ENCODE measurements at places on chromosomes 12 and 14. TPM values are rescaled to one million over a fixed set of nuclear protein-coding genes. Genes with fewer than 3 reads are reported as not detected.

KLRB1 gene
- total RNA-seq = not detected

YLPM1 gene
- total RNA-seq = 82.2 TPM

RIPK3 gene
- total RNA-seq = not detected

RND1 gene
- 9.5 TPM for total RNA-seq

NID2 gene
- 6.6 TPM for total RNA-seq

FAM90A1 gene
- total RNA-seq = 0.09 TPM

KRT6C gene
- not detected for total RNA-seq

RHEBL1 gene
- total RNA-seq = 4.1 TPM

LALBA gene
- total RNA-seq = not detected

MYF5 gene
- not detected for total RNA-seq

KRT77 gene
- total RNA-seq = not detected

LTB4R gene
- 9.2 TPM for total RNA-seq

DICER1 gene
- 59.4 TPM for total RNA-seq

C3AR1 gene
- not detected for total RNA-seq

LTB4R2 gene
- 13.4 TPM for total RNA-seq

REP15 gene
- 1.3 TPM for total RNA-seq

CLEC6A gene
- total RNA-seq = 0.17 TPM

TRIAP1 gene
- 70.4 TPM for total RNA-seq

FAR2 gene
- 22.1 TPM for total RNA-seq

OTUB2 gene
- 3.6 TPM for total RNA-seq

DHRS2 gene
- 0.66 TPM for total RNA-seq

TMEM117 gene
- total RNA-seq = 1.7 TPM

APOF gene
- total RNA-seq = not detected

CFAP54 gene
- total RNA-seq = 0.24 TPM

LRTM2 gene
- total RNA-seq = not detected

PWP1 gene
- total RNA-seq = 49.7 TPM

OR6C2 gene
- not detected for total RNA-seq

TAS2R19 gene
- total RNA-seq = 2.6 TPM

EPYC gene
- not detected for total RNA-seq

CDH24 gene
- total RNA-seq = 16.9 TPM

CABP1 gene
- 3.1 TPM for total RNA-seq

A2M gene
- 1.2 TPM for total RNA-seq

POLE2 gene
- total RNA-seq = 25.7 TPM

ACVRL1 gene
- not detected for total RNA-seq

DGLUCY gene
- total RNA-seq = 24.8 TPM

IL23A gene
- 1.5 TPM for total RNA-seq

ANKRD33 gene
- total RNA-seq = 0.81 TPM

OR4K5 gene
- total RNA-seq = not detected

All from H9 (cell line).